ENCODE measurements at places on chromosomes 7 and 10.

DNA sequence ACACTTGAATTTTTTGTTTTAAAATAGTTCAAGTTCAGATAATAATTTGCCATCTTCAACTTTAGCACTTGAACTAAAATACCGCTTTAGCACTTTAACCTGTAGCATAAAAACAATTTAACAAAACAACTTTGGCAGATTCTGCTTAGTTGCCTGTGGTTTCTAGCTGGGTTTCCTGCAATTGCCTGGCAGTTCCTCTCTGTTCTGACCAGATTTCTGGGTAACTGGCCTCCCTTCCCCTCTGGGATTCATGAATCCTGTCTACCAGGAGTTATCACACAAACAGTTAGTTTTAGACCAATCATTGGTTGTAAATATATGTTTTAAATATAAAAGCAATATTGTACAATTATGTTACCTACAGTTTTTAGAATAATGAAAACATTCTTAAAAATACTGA lies 89.8 kb upstream of the HDAC9 start:
- no peak for DNase-seq

GRCh38 chr10:102735065-102735562 lies 8.6 kb upstream of the WBP1L start:
- no peak for DNase-seq

DNA sequence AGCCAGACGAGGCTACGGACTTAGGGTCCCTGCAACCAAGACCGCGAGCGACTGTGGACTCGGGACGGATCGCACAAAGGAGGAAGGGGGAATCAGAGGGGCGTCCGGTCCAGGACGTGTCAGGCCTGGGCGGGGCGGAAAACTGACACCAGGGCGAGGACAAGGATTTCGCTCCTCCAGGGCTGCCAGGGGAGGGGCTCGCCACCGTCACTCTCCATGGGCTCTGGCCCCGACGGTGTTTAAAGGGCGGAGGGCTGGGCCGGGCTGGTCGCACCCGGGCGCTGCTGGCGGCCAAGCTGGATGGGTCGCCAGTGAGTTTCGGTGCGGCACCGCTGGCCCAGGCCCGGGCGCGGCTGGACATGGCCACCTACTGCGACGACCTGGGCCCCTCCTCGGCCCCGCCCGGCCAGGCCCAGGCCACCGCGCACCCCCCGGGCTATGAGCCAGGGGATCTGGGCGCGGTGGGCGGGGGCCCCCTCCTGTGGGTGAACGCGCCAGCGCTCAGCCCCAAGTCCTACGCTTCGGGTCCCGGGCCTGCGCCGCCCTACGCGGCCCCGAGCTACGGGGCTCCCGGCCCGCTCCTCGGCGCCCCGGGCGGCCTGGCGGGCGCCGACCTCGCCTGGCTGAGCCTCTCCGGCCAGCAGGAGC lies at the start of gene FOXI2:
Gene FOXI2 (plus strand): TSS at position 271 of the 648 bp plus-strand sequence. CDS start 89 bp downstream, at position 360.
- DNase-seq = no peak

GRCh38 chr7:111735661-111736551 lies 173.6 kb upstream of the IMMP2L start:
- DNase-seq = no peak

GRCh38 chr10:116104210-116104932 lies 168.6 kb downstream of the GFRA1 start:
- DNase-seq = no peak

DNA sequence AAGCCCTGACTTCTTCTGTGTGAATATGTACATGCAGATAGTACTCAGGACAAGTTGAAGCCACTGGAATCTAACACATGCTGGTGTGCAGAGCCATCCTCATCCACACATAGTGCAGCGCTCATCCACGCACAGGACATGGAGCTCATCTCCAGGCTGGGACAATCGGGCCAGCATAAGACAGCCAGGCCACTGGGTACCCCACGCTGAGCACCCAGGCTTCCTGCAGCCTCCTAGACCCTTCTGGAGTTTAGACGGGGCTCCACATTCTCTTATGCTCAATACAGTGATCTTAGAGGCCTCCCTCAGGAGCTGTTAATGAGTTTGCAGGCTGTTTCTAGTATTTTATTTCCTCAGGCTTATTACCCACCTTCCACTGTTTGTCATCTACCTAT lies 238.9 kb downstream of the TNS3 start:
- no peak for DNase-seq

GRCh38 chr10:59807629-59808620 lies 54.7 kb upstream of the MRLN start:
- DNase-seq = no peak

All from CD4-positive, alpha-beta T cell treated with Interleukin-15 for 1 hour (primary cell).